Activated CD8-positive, alpha-beta memory T cell treated with anti-CD3 and anti-CD28 coated beads, Interleukin-2, amount 50 U/mL, for 48 hours (primary cell): ENCODE measurements at places on chromosomes 12 and 14.

- no peak for DNase-seq
Observed at GRCh38 chr14:32121536-32121935, 44.4 kb downstream of the ARHGAP5 start.

GRCh38 chr14:65403231-65403630 lies 9.3 kb upstream of the FUT8 start:
- no peak for DNase-seq

- no peak for DNase-seq
Observed at GRCh38 chr12:106767206-106767605, 7.3 kb upstream of the RIC8B start.

DNA sequence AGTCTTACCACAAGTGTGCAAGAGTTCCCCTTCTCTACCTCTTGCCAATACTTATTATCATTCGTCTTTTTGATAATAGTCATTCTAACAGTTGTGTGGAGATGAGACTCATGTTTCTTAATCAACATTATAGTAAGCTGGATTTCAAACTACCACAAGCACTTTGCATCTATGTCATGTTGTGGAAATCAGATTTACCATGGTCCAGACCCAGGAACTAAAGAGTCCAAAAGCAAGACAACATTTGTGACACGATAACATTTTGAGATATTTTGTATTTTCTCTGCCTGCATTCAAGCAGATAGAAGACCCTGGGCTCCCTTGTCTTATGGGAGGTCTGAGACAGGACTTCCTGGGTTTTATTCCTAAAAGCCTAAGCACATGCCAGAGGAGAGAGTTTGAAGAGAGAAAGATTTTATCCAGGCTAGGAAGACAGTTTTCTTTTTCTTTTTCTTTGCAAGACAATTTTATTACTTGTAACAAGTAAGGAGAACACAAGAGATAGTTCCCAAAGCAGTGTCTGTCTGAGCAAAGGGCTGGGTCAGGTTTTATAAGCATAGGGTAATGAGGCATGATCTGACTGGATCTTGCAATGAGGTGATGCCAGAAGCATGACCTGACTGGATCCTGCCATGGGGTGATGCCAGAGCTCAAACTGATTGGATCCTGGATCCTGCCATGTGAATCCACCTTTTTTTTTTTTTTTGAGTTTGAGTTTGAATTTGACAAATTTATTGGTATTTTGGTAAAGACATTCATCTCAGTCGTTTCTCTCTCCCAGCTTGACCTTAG lies 180.5 kb upstream of the HMGA2 start:
- DNase-seq = no peak

DNA sequence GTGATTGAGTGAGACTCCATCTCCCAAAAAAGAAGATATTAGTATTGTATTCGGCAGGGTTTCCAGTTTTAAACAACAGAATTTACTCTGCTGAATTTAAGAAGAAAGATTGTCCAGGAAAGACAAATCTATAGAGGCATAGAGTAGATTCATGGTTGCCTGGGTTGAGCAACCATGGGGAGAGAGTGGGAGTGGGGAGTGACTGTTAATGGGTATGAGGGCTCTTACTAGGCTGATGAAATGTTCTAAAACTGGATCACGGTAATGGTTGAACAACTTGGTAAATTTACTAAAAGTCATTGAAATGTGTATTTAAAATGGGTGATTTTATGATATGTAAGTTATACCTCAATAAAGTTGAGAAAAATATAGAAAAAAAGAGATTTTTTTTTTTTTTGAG lies 13.9 kb upstream of the C12orf76 start:
- no peak for DNase-seq

GRCh38 chr12:120397824-120398540 lies 29.0 kb upstream of the MSI1 start:
- no peak for DNase-seq

- no peak for DNase-seq
Observed at GRCh38 chr14:89576145-89576927, 159.3 kb upstream of the FOXN3 start.

- no peak for DNase-seq
Observed at GRCh38 chr12:113189361-113189760, 3.8 kb downstream of the RITA1 start.

DNA sequence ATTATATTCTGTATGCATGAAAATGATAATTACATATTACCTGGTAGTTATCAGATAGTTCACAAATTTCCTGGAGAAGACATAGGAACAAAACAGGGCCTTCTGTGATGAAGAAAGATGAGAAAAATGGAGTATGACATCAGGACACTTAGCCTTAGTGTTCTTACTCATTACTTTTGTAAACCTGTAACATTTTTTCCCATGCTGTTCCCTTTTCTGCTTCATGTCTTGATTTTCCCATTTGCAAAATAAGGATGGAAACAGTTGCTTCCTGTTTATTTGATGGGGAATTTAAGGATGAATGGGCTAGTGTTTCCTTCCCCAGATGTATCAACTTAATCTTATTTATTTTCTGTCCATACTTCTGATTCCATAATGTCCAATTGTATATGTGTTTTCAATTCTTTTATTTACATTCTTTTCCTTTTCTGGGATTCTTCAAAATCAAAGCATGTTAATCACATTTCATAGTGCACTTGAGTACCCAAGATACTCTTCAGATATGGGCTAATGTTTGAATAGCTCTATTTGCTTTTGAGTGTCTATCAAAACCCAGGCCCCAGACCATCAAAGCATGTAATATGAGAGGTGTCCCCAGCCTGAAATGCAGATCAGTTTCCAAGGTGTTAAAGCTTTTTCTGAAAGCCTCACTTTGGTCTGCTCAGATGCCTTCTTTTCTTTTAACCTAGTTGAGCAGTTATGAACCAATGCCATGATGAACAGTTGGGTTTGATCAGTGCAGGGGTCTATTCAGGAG lies 260.5 kb downstream of the RAD51B start:
- DNase-seq = no peak

- DNase-seq = peak; percentile 76
Observed at GRCh38 chr14:96797582-96798349, 584 bp downstream of the VRK1 start.

DNA sequence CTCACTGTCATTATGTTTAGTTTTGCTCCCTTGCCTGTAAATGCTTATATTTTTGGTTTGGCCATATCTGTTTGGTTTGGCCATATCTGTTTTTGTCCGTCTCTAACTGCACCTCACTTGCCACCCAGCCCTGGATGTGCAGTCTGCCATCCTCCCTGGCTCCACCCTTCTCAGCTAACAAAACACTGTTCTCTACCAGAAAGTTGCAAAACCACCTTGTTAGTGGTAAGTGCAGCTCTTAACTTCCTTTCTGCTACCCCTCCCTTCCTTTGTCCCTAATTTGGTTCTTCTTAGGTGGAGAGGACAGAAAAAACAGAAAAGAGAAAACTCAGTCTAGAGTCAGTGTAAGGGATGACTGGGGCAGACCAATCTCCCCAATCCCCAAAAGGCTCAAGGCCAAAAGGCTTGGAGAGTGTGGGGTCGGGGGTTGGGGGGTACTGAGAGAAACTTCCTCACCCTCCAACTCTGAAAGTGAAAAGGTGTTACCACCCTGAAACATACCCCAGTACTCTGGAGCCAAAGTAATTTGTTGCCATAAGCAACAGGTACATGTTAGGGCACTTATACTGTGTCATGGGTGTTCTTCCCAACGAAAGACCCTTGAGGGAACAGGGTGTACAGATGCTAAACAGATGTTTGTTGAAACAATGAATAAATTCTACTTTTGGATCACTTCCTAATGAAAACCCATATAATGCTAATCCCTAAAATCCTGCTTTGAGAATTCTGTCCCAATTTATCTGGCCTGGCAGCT lies 5.0 kb downstream of the BIN2 start:
- DNase-seq = no peak

DNA sequence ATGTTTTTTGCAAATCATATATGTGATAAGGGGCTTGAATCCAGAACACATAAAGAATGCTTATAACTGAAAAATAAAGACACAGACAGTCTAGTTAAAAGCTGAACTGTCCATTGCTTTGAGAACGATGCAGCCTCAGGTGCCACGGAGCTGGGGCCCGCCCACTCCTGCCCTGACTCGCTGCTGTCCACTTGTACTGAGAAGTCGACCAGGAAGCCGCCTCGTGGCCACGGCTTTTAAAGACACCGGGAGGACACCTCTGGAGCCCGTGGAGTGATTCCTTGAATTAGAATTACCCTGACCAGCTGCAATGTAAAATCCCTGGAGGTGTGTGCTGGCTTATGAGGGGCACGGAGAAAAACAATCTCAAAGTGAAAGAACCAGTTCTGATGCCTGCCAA lies 23.9 kb upstream of the TEX22 start:
- no peak for DNase-seq

DNA sequence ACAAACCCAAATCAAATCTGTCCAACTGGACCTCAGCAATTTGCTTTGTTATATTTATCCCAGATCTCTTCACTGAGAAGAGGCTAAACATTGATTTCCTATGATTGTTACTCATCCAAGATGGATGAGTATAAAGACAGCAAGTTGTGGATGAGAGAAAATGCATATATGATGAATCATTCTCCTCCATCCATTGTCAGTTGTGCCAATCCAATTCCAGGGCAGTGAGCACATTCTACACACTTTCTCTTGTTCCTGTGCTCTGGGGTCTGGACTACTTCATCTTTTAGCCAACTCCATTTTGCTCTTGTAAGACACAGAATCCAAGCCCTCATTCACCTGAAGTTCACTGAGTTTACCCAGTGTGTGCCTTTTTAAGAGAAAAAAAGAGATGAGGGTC lies 105.7 kb downstream of the GCH1 start:
- DNase-seq = no peak

DNA sequence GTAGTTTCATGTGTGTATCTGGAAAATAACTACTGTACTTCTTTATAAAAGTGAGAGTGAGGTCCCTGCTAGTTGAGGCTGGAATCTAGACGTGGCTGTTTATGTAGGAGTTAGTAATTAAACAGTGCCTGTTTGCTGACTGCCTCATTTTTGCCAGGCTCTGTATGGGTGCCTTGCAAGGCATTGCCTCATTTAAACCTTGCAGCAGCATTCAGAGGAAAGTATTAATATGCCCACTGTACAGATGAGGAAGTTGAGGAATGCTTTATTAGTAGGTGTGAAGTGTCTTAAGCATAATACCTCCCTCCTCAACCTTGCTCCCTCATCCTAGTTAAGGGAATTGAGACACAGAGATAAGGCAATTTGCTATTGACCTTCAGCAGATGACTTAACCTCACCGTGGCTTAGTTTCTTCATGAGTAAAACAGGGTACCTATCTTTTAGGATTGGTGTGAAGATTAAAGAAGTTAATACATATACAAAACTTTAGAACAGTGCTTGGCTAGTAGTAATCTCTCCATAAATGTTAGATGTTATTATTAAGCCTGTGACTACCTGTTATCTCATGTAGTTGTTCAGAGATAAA lies 28.7 kb downstream of the PPM1A start:
- DNase-seq = no peak

GRCh38 chr14:77130386-77130785 lies 11.2 kb downstream of the ZDHHC22 start:
- no peak for DNase-seq

- DNase-seq = no peak
Observed at GRCh38 chr14:63852271-63852816, 460 bp upstream of the SYNE2 start.

- no peak for DNase-seq
Observed at GRCh38 chr14:33710273-33710672, 240.6 kb downstream of the EGLN3 start.

- no peak for DNase-seq
Observed at GRCh38 chr14:75389679-75390078, 38.1 kb upstream of the JDP2 start.

- DNase-seq = no peak
Observed at GRCh38 chr14:104895207-104895785, 29.4 kb upstream of the PLD4 start.

DNA sequence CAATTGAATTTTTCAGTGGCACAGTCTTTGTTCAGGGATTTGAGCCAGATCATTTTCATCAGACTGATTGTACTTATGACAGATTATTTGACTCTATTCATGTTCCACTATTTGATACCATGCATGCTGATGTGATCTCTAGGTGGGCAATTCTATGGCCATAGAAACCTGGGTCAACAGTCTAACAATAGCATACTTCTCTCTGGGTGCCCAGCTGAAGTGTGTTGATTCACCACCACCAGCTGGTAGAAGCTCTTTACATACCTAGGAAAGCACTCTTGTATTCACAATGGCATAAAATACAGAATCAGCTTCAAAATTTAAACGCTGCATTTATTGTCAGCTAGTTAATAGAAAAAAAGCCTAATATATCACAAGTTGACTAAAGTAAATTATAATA lies 90.2 kb upstream of the TMTC2 start:
- DNase-seq = no peak

- no peak for DNase-seq
Observed at GRCh38 chr14:31154956-31155355, 52.6 kb downstream of the HECTD1 start.

- peak; percentile 84 for DNase-seq
Observed at GRCh38 chr14:76761136-76761959, at the start of gene VASH1. Gene VASH1, plus strand, starts transcription at chr14:76761468. Its CDS starts 1,354 bp downstream, at chr14:76762822.

DNA sequence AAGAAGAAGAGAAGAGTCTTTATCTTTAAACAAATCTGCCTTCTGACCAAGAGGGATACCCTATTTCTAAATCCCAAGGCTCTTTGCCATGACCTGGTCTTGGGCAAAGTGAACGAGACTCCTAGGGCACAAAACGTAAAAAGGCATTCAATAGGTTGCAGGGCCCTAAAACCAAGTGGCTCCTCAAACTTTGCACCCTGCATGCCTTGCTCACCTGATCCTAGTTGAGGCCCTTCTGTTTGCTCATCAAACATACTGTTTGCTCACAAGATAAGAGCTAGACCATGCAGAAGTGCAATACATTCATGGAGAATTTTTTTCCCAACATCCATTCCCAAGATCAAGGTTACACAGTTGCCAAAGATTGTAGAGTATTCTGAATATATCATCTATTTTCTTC lies 7.9 kb upstream of the PRH1 start:
- no peak for DNase-seq

DNA sequence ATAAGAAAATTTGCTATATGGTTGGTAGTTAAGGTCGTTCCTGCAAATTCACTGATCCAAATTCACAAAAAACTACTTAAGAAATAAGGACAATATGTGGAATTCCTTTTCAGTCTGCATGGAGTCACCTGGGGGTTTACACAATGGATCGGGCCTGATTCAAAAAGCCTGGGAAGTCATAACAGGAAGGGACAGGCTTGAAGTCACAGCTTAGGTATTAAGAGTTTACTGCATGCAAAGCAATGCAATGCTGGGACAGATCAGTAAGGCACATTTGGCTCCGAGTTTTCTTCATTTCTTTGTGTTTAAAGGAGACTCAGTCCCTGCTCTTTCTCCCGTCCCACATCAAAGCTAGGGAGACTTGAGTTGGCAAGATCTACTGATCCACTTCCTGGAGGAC lies 153.3 kb downstream of the NTF3 start:
- DNase-seq = no peak

GRCh38 chr14:32449648-32450047 lies 120.5 kb downstream of the AKAP6 start:
- no peak for DNase-seq

- no peak for DNase-seq
Observed at GRCh38 chr12:90128526-90128925, 419.9 kb upstream of the ATP2B1 start.

DNA sequence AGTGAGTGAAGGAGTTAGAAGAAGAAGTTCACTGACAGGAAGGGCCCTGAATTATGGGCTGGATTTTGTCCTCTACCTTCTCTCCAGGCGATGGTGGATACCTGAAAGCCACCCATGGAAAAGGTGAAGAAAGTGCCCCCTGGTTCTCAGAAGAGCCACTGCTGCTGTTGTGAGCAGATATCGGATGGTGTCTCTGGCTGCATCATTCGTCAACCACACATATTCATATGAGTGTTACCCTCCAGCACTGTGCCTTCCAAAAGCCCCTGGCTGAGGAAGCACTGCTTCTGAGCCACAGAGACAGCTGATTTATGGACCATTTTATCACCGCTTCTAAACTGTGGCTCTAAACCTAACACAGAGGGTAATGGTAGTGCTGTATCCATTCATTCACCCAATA lies 2.0 kb upstream of the ACTN1 start:
- DNase-seq = no peak
